Activated naive CD4-positive, alpha-beta T cell treated with Interleukin-2 at 50 U/mL for 16 hours (primary cell): ENCODE measurements at places on chromosomes 11 and 22.

DNA sequence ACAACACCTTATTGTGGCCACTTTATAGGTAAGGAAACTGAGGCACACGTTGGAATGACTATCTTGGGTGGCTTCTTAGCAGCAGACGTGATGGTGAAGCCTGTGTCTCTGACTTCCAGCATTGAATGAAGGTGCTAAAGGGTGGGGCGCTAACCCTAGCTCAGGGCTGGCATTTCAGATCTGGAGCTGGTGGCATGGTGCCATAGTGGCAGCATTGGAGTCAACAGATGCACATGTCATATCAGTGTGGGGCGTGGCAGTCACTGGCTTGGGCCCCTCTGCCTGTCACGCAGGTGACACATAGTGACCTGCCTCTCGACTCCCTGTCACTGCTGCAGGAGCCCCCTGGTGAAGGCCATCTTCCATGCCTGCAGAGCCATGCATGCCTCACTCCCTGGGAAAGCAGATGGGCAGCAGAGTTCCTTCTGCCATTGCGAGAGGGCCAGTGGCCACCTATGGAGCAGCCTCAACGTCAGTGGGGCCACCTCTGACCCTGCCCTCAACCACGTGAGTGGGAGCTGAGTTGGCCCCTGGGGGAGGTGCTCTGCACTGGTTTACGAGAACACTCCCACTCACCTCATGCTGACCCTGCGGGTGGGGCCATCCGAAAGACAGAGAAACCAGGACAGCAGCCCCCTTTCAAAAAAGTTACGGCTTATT, 14.8 kb downstream of the SHISA8 start:
- no peak for DNase-seq

DNA sequence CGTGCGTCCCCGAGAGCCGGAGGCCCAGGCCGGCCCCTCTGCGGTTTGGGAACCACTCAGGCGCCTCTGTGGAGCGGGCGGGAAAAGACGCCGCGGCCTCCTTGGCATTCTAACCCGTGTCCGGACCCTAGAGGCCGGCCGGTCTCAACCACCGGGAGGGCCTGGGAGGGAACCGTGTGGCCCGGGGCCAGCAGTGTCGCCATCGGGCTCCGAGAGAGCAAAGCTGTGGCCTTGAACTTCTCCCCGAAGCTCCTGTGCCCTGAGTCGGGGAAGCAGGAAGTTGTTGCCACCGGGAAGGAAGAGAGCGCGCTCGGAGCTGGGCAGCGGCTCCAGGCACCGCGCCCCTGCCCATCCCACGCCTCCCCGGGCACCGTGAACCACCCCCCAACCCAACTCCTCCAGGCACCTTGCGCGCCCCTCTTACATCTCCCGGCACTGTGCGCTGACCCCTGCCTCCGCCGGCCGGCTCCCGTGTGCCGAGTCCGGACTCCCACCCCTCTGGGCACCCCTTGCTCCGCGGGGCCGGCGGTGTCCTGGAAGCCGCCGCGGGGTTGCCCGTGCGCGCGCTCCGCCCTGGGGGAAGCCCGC, 80.0 kb upstream of the PPARA start:
- DNase-seq: peak; percentile 34

DNA sequence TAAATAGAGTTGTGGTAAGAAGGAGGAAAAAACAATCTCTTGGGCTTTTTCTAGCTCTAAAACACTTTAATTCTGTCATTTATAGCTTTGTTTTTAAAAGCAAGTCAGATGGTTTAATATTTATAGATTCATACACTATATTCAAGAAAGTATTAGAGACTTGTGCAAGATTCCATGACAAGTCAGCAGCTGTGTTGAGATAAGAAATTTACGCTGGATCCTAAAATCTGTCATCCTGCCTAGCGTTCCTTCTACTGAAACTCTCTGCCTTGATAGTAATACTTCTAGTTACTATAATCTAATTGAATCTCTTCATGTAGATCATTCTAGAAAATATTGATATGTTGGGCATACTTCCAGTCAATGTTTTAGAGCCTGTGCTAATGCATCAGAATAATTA, 721.8 kb downstream of the CNTN5 start:
- no peak for DNase-seq

DNA sequence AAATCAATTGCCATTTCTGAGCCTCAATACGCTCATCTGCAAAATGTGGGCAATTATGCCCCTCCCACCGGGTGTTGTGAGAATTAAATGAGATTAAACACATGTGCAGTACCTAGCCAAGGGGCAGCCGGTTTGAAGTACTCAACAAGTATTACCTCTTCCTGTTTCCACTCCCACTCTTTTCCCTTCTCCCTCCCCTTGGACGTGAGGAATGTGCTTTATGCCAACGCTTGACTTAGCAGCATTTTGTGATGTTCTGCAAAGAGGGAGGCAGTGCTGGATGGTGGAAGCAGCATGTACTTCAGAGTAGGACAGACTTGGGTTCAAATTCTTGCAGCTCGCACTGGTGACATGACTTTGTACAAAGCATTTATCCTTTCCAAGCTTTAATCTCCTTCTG, 306.0 kb downstream of the BUD13 start:
- no peak for DNase-seq

- DNase-seq: no peak
These were observed 62.4 kb upstream of the CD5 start for GRCh38 chr11:61039916-61040315.

GRCh38 chr11:126135235-126136176, 72.8 kb upstream of the CDON start:
- no peak for DNase-seq

- no peak for DNase-seq
These were observed 27.2 kb upstream of the RASSF10 start for GRCh38 chr11:12981676-12982522.

- no peak for DNase-seq
These were observed 1.4 kb upstream of the PRSS23 start for GRCh38 chr11:86798988-86799387.

DNA sequence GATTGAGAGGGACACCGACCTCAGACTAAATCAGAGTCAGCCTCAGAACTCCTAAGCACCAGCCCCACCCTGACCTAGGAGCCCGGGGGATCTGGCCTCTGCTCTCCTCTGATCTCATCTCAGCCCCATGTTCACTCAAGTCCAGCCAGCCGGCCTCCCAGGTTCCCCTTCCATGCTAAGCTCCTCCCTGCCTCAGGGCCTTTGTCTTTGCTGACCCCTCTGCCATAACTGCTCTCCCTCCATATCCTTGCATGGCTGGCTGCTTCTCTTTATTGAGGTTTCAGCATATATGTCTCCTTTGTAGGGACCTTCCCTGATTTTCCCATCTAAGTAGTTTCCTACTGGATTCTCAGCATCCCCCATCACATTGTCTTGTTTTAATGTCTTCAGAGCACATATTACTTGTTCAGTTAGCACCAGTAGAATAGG, 780 bp upstream of the SLC15A3 start:
- DNase-seq: no peak

DNA sequence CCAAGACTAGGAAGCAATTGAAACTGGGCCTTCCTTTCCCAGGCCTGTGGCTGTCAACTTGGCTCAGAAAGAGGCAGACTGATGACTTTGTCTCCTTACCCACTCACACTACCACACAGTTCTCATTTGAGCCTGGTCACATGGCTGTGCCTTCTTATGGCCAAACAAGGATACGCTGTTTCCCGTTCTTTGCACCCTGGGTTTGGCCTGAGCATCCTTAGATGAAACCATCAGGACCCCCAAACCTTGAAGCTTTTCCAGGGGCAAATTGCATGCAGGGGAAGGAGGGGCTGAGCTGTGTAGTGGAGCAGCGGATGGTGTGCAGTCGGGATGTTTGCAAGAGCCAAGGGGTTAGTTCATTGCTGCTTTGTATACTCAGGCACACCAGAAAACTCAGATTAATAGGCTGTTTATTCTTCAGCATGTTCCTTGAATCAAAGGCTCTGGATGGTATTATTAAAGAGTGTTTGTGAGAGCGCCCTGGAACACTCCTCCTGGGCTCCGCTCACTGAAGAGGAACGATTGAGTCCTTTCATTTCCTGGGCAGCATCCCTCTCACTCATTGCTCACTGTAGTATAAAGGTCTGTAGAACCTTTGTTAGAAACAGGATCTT, 69.8 kb downstream of the ARFGAP2 start:
- no peak for DNase-seq

DNA sequence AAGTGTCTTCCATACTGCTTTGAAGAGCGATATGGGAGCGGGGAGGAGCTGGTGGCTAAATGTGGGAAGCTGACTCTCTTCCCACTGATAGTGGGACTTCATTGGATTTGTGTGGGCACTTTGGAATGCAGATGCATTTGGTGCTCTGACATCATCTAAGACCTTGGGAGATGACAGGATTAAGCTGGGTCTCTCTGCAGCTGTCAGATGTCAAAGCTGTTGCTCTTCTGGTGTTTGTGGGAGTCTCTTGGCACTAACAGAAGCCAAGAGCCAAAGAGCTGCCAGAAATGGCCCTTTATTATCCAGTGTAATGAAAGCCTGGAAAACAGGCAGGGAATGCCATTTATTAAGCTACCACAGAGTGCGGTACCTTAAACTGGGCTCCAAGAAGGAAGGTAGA, 20.6 kb downstream of the GRAMD1B start:
- no peak for DNase-seq

DNA sequence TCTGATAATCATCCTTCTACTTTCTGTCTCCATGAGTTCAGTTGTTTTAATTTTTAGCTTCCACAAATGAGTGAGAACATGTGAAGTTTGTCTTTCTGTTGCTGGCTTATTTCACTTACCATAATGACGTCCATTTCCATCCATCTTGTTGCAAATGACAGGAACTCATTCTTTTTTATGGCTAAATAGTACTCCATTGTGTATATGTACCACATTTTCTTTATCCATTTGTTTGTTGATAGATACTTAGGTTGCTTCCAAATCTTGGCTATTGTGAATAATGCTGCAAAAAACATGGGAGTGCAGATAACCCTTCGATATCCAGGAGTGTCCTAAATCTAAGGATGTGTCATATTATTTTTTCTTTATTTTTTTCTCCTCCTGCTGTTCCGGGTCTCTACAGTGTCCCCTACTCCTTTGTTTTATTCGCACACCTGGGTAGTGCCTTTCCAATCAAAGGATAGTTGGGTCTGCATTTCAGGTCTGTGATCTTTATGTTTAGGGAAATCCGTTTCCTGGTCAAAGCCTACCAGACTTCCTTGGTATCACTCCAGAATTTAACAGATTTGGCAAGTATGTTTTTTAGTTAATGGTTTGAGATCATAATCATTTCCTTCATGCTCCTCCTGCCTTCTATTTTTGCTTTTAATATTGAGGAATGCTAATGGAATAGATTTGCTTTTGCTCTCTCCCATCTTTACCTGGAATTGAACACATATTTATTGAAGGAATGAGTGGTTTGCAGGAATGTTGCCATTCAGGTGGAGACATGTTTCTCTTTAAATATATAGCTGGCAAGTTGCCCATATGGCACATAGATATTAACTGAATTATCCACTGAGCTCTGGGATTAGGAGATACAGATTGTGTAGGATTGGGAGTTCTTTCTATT, 53.7 kb downstream of the ARHGEF12 start:
- DNase-seq: no peak

DNA sequence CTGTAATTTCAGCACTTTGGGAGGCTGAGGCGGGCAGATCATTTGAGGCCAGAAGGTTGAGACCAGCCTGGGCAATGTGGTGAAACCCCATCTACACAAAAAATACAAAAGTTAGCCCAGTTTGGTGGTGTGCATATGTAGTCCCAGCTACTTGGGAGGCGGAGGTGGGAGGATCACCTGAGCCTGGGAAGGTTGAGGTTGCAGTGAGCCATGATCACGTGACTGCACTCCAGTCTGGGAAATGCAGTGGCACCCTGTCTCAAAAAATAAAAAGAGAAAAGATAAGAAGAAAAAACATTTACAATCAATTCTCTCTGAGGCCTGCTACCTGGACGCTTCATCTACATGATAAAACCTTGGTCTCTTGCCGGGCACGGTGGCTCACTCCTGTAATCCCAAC, 7.2 kb upstream of the CBL start:
- DNase-seq: no peak

GRCh38 chr22:21946262-21946925, 6.3 kb downstream of the PPM1F start:
- DNase-seq: no peak

- DNase-seq: no peak
These were observed 53.8 kb upstream of the CAPRIN1 start for GRCh38 chr11:33997584-33998251.

DNA sequence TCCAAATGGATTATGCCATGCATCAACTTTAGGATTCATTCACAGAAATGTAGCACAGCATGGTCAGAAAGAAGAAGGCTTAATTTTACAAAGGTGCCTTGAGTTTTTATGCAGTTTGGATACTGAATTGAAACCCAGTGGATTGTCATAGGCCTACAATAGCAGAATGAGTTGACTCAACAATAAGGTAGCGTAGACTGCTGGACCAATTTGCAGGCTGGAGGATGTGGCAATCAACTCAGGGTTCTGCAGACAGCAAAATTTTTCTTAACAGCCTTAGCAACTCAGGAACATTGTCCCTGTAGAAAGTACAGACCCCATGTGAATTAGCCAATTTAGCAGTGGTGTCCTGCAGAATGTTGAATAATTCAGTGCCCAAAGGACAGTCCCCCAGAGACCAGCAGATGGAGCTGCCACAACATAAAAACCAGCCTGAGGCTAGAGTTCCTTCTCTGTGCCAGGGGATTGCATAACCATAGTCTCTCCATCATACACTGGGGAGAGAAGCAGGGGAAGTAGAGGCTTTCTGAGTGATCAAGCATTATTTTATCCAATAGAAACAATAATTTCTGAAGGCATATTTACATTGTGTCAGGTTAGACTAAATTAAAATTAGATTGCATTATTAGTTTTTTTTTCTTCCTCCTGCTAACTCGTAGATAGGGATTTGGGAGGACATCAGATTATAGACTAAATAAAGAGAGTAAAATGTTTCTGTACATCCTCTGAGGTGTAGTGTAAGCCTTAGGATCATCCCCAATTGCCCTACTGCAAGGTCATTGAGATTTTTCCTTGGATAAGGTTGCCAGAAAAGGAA, 20.3 kb upstream of the MRPL17 start:
- DNase-seq: peak; percentile 21

GRCh38 chr11:105344938-105345337, 205.4 kb upstream of the CARD18 start:
- no peak for DNase-seq

GRCh38 chr11:28170759-28171158, 62.6 kb downstream of the METTL15 start:
- DNase-seq: no peak

- peak; percentile 8 for DNase-seq
These were observed 62.7 kb downstream of the TECTA start for GRCh38 chr11:121163658-121164308.

DNA sequence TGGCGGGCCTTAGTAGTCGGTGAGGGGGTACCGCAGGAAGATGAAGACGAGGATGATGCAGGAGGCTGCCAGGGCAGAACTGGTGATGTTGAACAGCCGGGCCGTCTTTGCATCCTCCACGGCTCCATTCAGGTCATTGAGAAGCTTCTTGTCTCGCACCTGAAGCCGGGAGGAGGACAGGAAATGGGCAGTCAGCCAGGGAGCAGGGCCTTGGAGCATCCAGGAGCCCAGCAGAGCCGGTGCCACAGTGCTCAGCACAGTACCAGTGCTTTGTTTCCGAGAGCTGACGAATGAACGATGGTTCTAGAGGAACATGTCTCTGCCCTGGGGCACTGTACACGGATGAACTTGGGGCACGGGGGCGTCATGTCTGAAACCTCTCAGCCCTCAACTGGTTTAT, 15.1 kb downstream of the IFITM10 start:
- DNase-seq: no peak
